ENCODE measurements at places on chromosomes 1 and 21.

DNA sequence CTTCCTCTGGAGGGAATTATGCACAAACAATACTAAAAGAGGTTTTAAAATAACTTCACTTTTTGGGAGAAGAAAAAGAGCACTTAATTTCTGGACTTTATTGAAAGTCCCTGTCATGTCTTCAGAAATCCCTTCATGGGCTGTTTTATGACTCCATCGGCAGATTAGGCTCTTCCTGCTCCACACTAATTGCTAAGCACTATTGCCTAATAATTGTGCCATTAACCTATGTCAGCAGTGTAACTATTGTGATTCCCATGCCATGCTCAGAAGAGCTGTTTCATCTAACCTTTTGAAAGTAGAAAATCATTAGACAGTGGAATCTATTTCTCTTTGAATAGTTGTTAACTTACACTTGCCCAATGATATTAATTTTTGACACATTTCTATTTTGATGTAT, 489.3 kb upstream of the RUNX1 start:
- DNase-seq = no peak

GRCh38 chr21:39073717-39074116, 109.5 kb downstream of the PSMG1 start:
- no peak for DNase-seq

- no peak for DNase-seq
Measured at GRCh38 chr1:65011983-65012382, 45.6 kb upstream of the JAK1 start.

GRCh38 chr1:226977643-226978431, 37.7 kb downstream of the COQ8A start:
- DNase-seq = no peak

DNA sequence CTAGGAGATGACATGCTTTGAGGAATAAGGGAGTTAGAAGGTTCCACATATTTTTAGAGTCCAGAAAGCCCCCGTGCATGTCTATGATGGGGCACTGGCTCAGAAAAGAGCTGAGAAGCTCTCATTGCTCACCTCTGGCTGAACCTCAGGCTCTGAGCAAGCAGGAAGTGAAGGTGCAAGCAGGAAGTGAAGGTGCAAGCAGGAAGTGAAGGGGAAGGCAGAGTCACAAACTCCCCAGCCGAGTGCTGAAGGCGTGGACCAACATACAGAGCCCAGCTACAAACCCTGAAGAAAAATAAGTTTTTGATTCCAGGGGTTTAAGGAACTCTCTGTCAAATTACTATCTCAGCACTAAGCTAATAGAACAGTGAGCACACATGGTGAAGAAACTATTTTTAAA, 7.0 kb downstream of the KRTAP10-8 start:
- DNase-seq = no peak

GRCh38 chr1:86429835-86430234, 5.9 kb downstream of the CLCA2 start:
- no peak for DNase-seq

DNA sequence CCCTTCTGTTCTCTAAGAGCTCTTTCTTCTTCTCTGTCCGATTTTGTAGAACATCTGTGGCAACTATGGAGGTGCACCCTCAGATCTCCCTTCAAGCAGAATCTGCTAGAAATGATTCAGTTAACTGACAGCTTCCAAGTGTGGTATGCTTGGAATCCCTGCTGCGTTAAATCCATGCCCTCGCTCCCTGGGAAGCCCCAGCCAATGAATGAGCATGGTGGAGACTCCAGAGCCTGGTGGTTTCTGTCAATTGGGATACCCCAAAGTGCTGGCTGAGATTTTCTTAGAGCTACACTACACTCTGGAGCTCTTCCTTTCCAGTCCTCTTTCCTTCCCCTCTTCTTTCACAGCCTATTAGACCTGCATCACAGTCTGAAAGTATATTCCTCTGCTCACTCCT, 116.3 kb upstream of the C1orf21 start:
- DNase-seq = no peak

DNA sequence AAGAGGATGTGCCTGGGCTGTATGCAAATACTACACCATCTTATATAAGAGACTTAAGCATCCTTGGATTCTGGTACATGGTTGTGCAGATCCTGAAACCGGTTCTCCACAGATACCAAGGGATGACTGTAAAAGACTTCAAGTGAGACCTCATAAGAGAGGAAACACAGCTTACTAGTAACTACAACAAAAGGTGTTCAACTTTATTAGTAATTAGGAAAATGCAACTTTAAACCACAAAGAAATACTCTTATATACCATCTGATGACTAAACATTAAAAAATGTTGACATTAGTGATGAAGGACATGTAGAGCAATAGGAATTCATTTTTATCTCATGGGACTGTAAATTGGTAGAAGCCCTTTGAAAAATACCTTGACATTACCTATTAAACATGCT, 102.7 kb downstream of the RASAL2 start:
- DNase-seq = no peak
